Activated T-cell treated with anti-CD3 and anti-CD28 coated beads, Interleukin-2, amount 50 U/mL, for 72 hours (primary cell): ENCODE measurements at places on chromosomes 11 and 22. TPM values are rescaled to one million over a fixed set of nuclear protein-coding genes. Genes with fewer than 3 reads are reported as not detected.

DNA sequence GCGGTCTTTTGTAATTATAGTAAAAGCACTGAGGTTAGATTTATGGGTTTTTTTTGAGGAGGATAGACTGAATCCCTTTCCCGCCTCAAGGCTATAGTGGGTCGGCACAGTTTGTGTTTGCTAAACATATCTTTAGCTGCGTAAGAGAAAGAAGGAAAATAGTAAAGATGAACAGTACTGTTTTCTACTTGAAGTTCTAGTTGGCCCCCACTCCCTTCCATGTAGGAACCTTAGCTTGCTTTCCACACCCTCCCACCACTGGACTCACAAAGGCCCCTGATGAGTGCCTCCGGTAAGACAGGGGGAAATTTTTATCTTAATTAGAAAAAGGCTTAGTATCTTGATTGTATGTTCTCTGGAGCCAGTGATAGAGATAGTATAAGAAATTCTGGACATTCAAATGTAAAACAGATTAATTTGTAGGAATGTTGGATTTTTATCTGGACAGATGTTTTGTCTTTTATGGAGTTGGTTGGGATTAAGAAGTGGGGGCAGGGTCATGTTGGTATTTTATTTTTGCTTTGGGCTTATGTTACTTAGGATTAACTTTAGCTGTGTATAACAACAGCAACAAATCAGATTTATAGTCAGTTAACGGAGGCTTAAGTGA, 49.4 kb downstream of the PTPRJ start:
- peaks cover 79% of the 10 kb centered on the region for H3K4me1 ChIP-seq
- H3K27me3 ChIP-seq = no peaks in the 10 kb centered on the region
- peak overlapping the region; percentile 84 for H3K27ac ChIP-seq
- H3K36me3 ChIP-seq = peaks cover 5% of the 10 kb centered on the region
- DNase-seq = no peak

GRCh38 chr22:17930455-17931313, 93.7 kb downstream of the MICAL3 start:
- no peaks in the 10 kb centered on the region for H3K36me3 ChIP-seq
- no peak overlapping the region for H3K27ac ChIP-seq
- no peak for DNase-seq
- H3K4me1 ChIP-seq = peaks cover 13% of the 10 kb centered on the region

- no peaks in the 10 kb centered on the region for H3K36me3 ChIP-seq
- peaks cover 11% of the 10 kb centered on the region for H3K27me3 ChIP-seq
- H3K27ac ChIP-seq = no peak overlapping the region
- no peak for DNase-seq
- no peak overlapping the region for H3K4me3 ChIP-seq
Measured at GRCh38 chr11:125285844-125286243, 121.3 kb downstream of the PKNOX2 start.

- peaks cover 1% of the 10 kb centered on the region for H3K36me3 ChIP-seq
- H3K27ac ChIP-seq = no peak overlapping the region
- no peak for DNase-seq
Measured at GRCh38 chr11:117378976-117379865, 51.6 kb downstream of the CEP164 start.

- no peaks in the 10 kb centered on the region for H3K36me3 ChIP-seq
- H3K27ac ChIP-seq = no peak overlapping the region
- H3K4me1 ChIP-seq = peaks cover 17% of the 10 kb centered on the region
- peak; percentile 17 for DNase-seq
Measured at GRCh38 chr11:109970516-109971183, 122.5 kb upstream of the ZC3H12C start.

- no peak overlapping the region for H3K27ac ChIP-seq
- no peak overlapping the region for H3K4me3 ChIP-seq
- DNase-seq = peak; percentile 0
- no peaks in the 10 kb centered on the region for H3K27me3 ChIP-seq
- H3K4me1 ChIP-seq = no peaks in the 10 kb centered on the region
Measured at GRCh38 chr11:40722179-40722795, 737.2 kb downstream of the LRRC4C start.

GRCh38 chr22:26990503-26991189, 333.3 kb downstream of the MIAT start:
- DNase-seq = no peak
- no peaks in the 10 kb centered on the region for H3K4me1 ChIP-seq
- no peaks in the 10 kb centered on the region for H3K36me3 ChIP-seq
- H3K27me3 ChIP-seq = no peaks in the 10 kb centered on the region
- no peak overlapping the region for H3K27ac ChIP-seq

GRCh38 chr11:93132836-93133235, 65.0 kb downstream of the SLC36A4 start:
- H3K27me3 ChIP-seq = no peaks in the 10 kb centered on the region
- no peaks in the 10 kb centered on the region for H3K4me1 ChIP-seq
- no peaks in the 10 kb centered on the region for H3K36me3 ChIP-seq
- no peak for DNase-seq

GRCh38 chr11:38547462-38547861, 1949.4 kb upstream of the RAG2 start:
- no peak for DNase-seq
- H3K27me3 ChIP-seq = no peaks in the 10 kb centered on the region
- H3K4me1 ChIP-seq = no peaks in the 10 kb centered on the region

DNA sequence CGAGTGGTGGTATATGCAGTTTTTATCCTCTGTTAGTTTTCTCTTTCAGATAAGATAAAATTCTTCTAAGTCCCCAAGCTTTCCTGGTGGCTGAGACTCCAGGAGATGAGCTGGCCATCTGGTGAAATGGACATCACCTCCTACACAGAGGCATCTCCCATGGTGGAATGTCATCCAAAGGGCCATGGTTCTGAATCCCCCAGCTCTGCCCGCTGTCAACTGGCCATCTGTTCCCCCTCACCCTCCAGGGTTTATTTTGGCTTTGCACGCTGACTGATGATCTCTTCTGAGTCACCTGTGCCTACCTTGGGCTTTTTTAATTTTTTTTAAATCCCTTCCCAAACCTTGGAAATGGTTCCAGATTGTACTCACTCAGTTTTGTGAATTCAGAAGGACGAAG, 142.2 kb downstream of the HIPK3 start:
- DNase-seq = no peak
- no peaks in the 10 kb centered on the region for H3K36me3 ChIP-seq
- H3K27me3 ChIP-seq = peaks cover 16% of the 10 kb centered on the region
- no peak overlapping the region for H3K27ac ChIP-seq
- H3K4me3 ChIP-seq = no peak overlapping the region

GRCh38 chr11:68282141-68282860, 10.5 kb upstream of the C11orf24 start:
- H3K36me3 ChIP-seq = peaks cover 14% of the 10 kb centered on the region
- DNase-seq = peak; percentile 66
- H3K27ac ChIP-seq = peak overlapping the region; percentile 66
- H3K27me3 ChIP-seq = peaks cover 9% of the 10 kb centered on the region
- H3K4me3 ChIP-seq = peak overlapping the region; percentile 73

DNA sequence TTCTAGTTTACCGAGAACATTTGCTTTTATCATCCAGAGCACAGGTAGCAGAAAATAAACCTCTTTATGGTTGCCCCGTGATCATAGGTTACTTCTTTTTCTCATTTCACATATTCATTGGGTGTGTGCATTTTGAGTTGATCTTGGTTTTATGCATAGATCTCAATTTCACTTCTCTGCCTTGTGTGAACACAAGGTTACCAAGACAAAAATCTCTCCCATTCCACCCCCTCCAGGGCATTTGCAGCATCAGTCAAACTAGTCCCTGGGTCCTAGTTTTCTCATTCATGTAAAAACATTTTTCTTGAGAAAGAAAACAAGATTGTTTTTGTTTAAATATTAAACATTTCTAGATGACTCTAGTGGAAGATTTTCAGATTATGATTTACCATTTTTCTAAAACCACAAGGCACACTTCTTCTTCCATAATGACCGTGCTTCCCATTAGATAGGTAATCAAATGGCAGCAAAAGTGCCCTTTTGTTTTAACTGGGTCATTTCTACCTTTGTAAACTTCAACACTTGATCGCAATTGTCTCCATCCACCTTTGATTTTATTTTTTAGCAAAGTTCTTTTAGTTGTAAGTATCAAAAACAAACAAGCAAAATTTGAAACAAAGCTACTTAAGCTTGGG, 526.6 kb upstream of the CADM1 start:
- no peak overlapping the region for H3K4me3 ChIP-seq
- H3K36me3 ChIP-seq = no peaks in the 10 kb centered on the region
- H3K27me3 ChIP-seq = no peaks in the 10 kb centered on the region
- H3K27ac ChIP-seq = no peak overlapping the region

- peak within 1 kb of the TSS; percentile 99 for H3K27ac ChIP-seq
- peak within 1 kb of the TSS; percentile 86 for H3K4me3 ChIP-seq
- peaks cover 86% of the 10 kb centered on the region for H3K4me1 ChIP-seq
- DNase-seq = peak; percentile 78
- H3K27me3 ChIP-seq = no peaks in the 10 kb centered on the region
Measured at GRCh38 chr11:118343981-118344515, at the start of gene CD3G. Gene CD3G, plus strand, starts transcription at chr11:118344344. Its CDS starts 80 bp downstream, at chr11:118344424.

GRCh38 chr22:38871360-38872171, 450 bp downstream of the CBX6 start:
- H3K27ac ChIP-seq = peak overlapping the region; percentile 93
- H3K27me3 ChIP-seq = peaks cover 6% of the 10 kb centered on the region
- peaks cover 76% of the 10 kb centered on the region for H3K4me1 ChIP-seq
- H3K36me3 ChIP-seq = peaks cover 6% of the 10 kb centered on the region

DNA sequence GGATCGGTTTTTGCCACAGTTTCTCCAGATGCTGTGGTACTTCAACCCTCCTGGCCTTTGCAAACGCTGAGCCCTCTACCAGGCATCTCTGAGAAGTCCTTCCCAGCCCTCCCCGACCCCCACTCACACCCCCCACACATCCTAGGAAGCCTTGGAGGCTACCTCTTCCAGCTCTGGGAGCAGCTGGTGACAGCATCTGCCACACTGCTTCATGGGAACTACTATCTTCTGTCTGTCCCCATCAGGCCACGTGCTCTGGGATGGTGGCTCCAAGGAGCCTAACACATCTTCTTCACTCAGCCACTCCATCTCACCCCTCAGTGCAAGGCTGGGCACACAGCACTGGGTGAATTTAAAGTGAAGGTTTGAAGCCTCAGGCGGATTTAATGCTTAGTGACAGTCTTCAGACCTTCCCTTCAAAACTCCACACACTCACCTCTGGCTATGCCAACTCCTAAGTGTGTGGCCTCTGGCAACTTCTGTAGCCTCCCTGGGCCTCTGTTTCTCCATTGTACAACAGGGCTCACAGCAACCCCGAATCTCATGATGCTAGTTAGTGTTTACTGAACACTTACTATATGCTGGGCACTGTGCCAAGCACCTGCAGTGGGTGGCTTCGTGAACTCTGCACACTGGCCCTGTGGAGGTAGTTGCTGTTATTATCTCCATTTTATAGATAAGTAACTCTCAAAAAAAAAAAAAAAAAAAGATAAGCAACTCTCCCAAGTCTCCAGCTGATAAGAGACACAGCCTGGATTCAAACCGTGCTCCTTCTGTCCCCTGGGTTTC, 7.3 kb upstream of the TP53I11 start:
- H3K4me1 ChIP-seq = peaks cover 11% of the 10 kb centered on the region
- DNase-seq = no peak
- no peak overlapping the region for H3K4me3 ChIP-seq
- H3K36me3 ChIP-seq = no peaks in the 10 kb centered on the region

DNA sequence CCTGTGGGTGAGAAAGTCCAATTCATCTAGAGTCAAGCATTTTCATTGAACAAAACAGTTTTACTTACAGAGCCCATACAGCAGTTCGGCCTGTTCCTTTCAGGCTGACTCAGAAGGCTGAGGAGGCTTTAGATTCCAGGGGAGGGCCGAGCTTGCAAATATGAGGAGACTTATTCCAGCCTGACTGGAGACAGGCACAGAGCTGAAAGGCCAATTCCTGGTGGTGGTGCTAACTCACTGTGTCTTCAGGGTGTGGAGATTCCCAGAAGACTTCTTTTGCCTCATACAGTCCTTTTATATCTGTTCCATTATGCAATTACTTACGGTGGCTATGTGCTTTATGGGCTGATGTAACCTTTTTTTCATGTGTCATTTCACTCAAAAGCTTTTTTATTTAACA, at the start of gene OR51E2:
TSS of gene OR51E2 (minus strand) at position 269 of the 400 bp plus-strand sequence. CDS start 15,142 bp downstream, outside the sequence.
- peaks cover 7% of the 10 kb centered on the region for H3K27me3 ChIP-seq
- no peak within 1 kb of the TSS for H3K4me3 ChIP-seq
- no peaks in the 10 kb centered on the region for H3K36me3 ChIP-seq
- no peak within 1 kb of the TSS for H3K27ac ChIP-seq
- DNase-seq = no peak

DNA sequence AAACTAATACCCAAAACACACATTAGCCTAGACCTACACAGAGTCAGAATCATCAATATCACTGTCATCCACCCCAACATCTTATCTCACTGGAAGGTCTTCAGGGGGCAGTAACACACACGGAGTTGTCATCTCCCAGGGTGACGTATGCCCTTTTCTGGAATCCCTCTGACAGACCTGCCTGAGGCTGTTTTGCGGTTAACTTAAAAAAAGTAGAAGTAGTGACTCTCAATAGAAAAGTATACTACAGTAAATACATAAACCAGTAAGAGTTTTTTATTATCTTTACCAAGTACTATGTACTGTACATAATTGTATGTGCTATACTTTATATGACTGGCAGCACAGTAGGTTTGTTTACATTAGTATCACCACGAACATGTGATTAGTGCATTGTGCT, 80.5 kb downstream of the PGR start:
- H3K27me3 ChIP-seq = no peaks in the 10 kb centered on the region
- H3K4me3 ChIP-seq = no peak overlapping the region
- DNase-seq = no peak
- no peaks in the 10 kb centered on the region for H3K36me3 ChIP-seq
- H3K27ac ChIP-seq = no peak overlapping the region

GRCh38 chr11:69333879-69334278, 39.9 kb downstream of the MYEOV start:
- H3K36me3 ChIP-seq = no peaks in the 10 kb centered on the region
- peaks cover 34% of the 10 kb centered on the region for H3K4me1 ChIP-seq
- no peak overlapping the region for H3K27ac ChIP-seq
- H3K27me3 ChIP-seq = no peaks in the 10 kb centered on the region
- no peak for DNase-seq
- H3K4me3 ChIP-seq = no peak overlapping the region

DNA sequence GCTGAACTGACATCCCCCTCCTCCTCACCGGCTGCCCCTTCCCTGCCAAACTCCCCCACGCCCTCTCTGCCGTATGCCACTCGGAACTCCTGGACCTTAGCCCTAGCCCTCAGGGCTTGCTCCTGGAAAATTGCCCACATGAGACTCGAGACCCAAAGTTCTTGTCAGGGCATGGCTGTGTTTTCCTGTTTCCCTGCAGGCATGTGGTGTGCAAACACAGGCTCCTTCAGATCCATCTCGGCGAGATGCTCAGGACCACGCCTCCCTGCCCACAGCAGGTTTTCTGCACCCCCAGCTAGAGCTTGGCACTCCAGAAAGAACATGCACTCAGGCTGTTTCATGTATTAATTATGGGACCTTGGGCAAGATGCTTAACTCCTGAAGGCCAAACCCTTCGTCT, 1480.4 kb downstream of the BRD1 start:
- H3K4me3 ChIP-seq = no peak overlapping the region
- no peak for DNase-seq
- no peaks in the 10 kb centered on the region for H3K36me3 ChIP-seq

The GRAP2 gene
- total RNA-seq = 56.4 TPM

The MS4A4E gene
- not detected for total RNA-seq

The GSTT4 gene
- not detected for total RNA-seq

The RGL4 gene
- total RNA-seq = 22.7 TPM

The SCGB1D4 gene
- total RNA-seq = not detected

The DDX25 gene
- total RNA-seq = 0.32 TPM

The LRRN4CL gene
- total RNA-seq = 0.12 TPM

The FOLR2 gene
- not detected for total RNA-seq

The CD3G gene
- total RNA-seq = 128 TPM

The INS gene
- total RNA-seq = not detected

The FAM111B gene
- total RNA-seq = 7.4 TPM

The FERMT3 gene
- total RNA-seq = 158 TPM
